ENCODE measurements at places on chromosomes 4 and X. TPM values are rescaled to one million over a fixed set of nuclear protein-coding genes. Genes with fewer than 3 reads are reported as not detected.

Gene ASB12
- total RNA-seq: not detected

Gene MAGEA1
- not detected for total RNA-seq

Gene AGTR2
- total RNA-seq: not detected

Gene TCEAL7
- total RNA-seq: 0.72 TPM

Gene MAGEB1
- not detected for total RNA-seq

Gene SOD3
- not detected for total RNA-seq

Measured in endothelial cell of coronary artery (primary cell).